ENCODE measurements at places on chromosomes 1 and 21.

DNA sequence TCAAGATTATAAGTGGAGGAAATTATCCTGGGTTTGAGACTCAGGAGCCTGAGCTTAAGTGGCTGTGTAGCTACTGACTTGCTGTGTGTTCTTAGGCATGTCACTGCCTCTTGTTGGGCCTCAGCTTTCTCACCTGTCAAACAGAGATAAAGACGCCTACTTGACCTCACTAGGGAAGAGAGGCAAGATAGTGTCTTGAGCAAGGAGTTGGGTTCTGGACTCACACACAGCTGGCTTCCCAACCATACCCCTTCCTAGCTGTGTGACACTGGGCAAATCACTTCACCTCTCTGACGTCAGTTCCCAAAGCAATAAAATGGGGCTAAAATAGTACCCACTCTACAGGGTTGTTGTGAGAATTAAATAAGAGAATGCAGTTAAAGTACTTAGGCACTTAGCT, 11.6 kb upstream of the EPB41 start:
- no peak for DNase-seq

- no peak for DNase-seq
Measured at GRCh38 chr1:229088711-229089110, 182.2 kb upstream of the RAB4A start.

GRCh38 chr1:221704306-221704705, 37.6 kb downstream of the DUSP10 start:
- no peak for DNase-seq

- no peak for DNase-seq
Measured at GRCh38 chr1:51850420-51851223, 27.9 kb downstream of the NRDC start.

DNA sequence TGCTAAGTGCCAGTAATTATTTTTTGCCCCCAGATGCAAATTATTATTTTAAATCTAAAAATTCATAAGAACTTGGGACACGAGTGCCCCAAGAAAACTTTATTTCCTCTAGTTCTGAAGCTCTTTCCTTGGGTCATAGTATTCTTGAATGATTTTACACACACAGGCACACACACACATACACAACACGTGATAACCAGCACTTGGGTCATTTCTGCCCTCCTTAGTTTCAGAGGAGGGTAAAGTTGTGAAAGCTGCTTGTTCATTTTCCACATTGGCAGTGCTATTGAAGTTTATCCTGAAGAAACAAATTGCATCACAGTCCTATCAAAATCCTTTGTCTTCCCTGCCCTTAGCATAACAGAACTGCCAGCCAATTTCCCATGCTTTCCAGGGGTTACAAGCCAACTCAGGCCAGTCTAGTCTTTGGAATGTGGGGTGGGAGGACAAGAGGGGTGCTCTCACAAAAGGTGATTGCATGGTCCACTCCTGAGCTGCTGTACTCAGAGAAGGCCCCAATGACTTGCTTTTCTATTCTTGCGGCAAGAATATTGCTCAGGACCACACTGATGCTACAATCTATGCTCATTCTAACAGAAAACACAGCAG, 98.5 kb upstream of the POGK start:
- no peak for DNase-seq

GRCh38 chr1:59318271-59318860, 21.5 kb downstream of the FGGY start:
- DNase-seq = no peak

DNA sequence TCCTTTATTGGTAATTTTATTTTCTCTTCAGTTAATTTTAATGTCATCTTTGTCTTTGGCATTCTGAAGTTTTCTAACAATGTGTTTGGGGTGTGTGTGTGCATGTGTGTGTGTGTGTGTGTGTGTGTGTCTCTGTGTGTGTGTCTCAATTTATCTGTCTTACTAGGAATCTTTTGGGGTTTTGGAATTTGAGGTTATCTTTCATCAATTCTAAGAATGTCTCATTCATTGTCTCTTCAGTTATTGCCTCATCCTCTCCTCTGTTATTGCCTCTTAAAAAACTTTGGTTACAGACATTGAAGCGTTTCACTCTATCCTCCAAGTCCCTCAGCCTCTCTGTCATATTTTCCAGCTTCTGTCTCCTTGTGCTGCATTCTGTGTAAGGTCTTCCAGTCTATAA, 18.1 kb upstream of the SAMD13 start:
- no peak for DNase-seq

GRCh38 chr1:112141923-112142322, 152.5 kb upstream of the KCND3 start:
- DNase-seq = no peak

DNA sequence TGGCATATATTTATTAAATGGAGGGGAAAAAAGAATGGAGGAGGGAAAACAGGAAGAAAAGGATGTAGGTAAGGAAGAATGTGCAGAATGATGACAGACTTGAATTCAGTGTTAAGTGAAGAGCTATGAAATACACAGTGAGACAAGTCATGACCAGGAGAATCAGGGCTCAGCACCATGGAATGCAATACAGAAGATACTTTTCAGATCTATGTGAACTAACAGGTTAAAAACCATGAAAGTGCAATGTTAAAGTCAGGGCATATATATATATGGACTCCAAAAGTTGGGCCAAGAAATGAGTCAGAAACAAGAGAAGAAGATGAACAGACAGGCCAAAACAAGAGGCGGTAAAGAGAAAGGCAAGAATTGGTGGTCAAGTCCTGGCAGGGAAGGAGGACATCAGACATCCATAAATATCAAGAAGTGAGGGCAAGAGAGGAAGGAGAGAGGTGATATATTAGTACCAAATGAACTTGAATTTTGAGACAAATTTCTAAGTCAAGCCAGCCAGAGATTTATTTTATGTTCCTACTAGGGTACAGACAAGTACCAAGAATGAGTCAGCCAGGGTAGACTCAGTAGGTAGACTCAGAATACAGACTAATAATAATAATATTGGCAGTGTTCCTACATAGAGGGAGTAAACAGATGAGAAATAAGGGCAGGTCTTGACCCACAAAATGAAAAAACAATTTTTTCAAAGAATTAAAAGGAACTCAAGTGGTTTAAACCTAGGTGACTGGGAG, 39.5 kb upstream of the MCOLN3 start:
- no peak for DNase-seq

DNA sequence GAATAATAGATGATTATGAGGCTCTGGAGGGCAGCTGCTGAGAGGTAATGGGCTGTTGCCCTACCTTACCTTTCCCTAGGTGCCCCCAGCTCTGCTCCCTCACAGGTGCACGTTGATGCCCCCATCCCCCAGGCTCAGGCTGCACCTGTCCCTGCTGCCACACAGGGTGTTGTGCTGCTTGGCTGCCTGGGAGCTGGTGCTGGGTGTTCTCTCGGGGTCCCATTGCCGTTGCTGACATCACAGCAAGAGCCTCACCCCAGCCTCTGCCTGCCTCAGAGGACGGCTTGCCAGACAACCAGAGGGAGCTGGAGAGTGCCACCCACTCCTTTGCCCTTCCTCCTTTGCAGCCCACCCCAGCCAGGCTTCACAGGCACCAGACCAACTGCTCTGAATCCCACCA, 31.4 kb upstream of the DMBX1 start:
- DNase-seq = no peak

DNA sequence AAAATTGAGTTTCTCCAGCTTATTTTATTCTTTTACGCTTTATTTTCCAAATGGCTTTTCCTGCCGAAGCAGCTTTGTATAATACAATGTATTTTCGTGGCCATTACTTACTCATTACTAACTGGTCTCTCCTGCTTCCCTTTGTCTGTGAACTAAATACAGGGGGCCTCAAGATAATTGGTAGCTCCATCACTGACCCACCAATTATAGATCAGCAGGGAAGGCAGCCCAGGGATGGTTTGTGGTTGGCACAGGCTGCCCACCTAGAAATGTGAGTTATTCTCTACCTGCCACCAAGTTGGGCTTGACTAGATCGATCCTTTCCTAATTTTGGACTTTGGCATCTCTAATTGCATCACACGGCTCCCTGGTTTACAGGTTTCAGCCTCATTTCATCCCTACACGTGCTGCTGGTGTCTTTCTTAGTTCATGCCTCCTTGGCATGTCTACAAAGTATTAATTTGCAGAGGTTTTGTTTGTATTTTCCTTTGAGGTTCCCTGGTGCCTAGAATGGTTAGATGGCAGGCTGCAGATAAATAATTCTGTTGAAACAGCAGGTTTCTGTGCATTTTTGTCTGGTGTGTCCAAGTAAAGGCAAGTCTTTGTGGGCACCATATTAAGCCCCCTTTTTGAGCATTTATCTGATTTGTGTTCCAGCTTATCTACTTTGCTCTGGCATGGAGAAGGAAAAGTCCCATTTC, 35.2 kb downstream of the PEX14 start:
- no peak for DNase-seq

DNA sequence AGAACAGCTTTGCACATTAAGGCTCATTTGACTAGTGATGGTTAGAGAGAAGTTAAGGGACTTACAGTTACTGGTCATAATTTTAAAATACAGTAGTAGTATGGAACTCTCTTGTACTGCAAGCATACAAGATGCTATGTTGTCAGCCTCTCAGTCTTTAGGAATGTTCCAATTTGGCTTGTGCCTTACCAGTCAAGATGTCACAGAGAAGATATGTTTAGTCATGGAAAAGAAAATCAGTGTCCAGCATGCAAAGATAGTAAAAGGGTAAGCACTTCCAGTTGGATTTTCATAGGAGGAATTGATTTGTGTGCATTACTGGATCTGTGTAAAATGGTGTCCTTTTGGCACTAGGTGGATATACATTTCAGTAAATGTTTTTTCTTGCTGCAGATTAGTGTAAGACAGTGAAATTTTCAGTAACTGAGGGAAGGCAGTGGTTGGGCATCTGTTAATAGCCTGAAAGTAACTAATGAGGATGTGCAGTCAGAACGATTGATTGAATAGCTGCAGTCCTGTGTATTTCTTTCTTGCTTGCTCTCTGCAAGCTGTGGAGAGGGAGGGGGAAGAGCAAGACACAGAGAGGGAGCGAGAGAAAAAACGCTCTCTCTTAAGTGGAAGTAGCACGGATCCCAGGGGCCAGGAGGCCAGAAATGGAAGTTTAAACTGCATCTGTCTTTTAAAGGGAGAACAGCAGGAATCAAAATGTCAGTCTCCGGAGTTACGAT, 108.2 kb downstream of the CLEC20A start:
- no peak for DNase-seq

- no peak for DNase-seq
Measured at GRCh38 chr1:23908453-23909341, 4.5 kb downstream of the CNR2 start.

DNA sequence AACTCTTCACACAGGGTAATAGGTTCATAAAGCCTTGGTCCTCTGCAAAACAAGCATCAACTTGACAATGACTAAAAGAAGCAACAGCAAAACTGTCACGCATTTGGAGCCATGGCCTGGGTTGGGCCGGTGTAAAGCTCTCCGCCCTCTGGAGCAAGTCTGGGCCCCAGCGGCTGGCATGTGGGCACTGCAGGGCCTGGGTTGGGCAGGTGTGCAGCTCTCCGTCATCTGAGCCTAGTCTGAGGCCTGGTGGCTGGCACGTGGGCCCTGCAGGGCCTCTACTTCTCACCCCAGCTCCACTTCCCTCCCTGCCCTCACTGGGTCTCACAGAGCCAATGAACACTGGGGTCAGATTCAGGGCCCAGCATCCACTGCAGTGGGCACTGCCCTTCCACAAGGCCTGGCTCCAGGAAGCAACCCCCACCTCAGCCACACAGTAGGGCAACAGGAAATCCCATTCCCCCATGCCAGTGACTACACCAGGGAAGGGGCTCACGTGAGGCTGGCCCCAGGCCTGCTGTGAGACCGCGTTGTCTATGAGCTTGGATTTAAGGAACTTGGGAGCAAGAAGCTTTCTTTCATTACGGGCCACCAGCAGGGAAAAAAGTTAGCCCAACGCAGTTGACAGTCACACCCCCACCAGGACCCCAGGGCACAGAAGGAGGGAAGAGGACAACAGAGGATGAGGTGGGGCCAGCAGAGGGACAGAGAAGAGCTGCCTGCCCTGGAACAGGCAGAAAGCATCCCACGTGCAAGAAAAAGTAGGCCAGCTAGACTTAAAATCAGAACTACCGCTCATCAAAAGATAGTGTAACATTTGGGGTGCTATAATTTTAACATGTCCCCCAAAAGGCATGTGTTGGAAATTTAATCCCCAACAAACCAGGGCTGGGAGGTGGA, 52.7 kb downstream of the NPHP4 start:
- no peak for DNase-seq

DNA sequence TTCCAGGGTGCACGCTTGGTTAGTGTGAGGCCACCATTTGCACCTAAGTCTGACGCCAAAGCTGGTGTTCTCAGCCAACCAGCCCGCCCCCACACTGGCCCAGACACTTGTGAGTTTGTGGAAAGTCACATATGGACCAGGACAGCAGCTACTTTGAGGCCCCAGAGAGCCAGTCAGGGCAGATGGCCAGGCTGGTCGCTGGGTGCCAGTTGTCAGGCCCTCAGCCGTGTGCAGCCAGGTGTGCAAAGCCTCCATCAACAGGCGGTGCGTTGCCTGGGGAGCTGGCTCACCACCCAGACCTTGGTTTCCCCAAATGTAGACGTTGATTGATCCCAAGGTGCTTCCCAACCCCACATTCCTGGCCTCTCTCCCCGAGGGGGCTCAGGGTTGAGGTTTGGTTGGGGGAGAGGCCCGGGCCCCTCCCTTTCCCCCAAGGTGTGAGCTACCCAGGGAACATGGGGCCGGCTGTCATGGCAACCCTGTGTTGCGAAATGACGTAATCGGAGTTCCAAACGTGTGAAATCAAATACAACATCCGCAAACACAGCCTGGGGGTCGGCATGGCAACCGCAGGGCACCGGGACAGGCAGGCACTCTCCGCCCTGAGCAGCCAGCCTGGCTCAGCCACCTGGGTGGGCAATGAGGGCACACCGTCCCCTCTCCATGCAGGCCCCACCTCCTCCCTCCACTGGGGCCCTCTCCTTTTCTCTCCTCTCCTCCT, 42.2 kb upstream of the WNT4 start:
- no peak for DNase-seq

DNA sequence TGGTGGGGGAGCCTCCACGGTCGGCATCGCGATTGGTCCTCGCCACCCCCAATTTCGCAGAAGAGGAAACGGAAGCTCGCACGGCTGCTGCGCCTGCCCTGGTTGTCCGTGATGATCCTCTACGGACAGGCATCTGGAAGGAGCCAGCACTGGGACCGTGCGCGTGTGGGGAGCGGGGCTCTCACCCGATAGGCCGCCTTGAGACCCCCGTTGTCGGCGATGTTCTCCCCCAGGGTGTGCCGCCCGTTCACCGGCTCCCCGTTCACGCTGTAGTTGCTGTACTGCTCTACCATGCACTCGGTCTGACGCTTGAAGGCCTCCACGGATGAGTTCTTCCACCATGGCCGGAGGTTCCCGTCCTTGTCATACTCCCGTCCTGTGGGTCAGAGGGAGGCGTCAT, 48.4 kb upstream of the EIF4G3 start:
- DNase-seq = no peak
